ENCODE measurements at places on chromosomes 12 and 14.

DNA sequence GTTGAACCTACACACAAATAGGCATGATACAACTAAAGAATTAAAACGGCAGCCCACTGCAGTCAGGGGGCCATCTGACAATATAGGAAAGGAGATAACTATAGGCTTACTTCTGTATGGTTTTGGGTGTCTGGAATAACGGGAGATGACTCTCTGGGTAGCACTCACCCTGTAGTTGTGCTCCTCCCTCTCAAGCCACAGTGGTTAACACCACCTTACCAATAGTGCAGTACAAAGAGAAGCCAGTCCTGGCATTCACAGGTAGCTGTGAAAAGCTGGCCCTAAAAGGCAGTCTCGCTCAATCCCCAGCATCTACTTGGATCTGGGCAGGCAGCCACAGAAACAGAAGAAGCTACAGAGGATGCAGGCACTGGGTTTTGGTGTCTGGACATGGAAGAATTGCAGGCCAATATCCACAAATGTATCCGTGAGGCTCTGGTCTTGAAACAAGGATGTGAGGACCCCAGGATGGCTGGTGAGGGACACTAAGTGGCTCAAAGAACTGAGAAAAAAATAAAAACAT, 93.0 kb downstream of the DPF3 start:
- DNase-seq = no peak

DNA sequence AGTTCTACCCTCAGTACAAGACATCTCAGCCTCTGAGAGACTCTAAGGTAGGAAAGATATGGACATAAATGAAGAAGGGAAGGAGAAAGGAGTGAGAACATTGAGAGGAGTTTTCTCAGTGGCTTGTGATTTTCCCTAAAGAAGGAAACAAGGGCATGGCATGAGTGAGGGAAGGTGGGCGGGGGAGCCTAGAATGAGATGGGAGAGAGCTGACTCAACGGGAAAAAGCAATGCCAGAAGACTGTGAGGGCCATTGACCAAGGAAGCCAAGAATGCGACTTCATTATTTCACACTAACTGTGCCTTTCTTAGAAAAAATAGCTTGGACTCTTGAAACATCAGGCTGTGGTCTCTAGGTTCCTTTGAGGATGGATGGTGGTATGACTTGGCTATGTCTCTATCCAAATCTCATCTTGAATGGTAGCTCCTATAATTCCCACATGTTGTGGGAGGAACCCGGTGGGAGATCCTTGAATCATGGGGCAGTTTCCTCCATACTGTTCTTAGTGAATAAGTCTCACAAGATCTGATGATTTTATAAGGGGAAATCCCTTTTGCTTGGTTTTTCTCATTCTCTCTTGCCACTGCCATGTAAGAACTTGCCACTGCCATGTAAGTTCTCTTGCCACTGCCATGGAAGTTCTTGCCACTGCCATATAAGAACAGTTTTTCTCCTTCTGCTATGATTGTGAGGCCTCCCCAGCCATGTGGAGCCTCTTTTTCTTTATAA, 279.6 kb downstream of the NUAK1 start:
- no peak for DNase-seq

- DNase-seq = no peak
Observed at GRCh38 chr14:37650356-37651037, 55.1 kb downstream of the TTC6 start.

DNA sequence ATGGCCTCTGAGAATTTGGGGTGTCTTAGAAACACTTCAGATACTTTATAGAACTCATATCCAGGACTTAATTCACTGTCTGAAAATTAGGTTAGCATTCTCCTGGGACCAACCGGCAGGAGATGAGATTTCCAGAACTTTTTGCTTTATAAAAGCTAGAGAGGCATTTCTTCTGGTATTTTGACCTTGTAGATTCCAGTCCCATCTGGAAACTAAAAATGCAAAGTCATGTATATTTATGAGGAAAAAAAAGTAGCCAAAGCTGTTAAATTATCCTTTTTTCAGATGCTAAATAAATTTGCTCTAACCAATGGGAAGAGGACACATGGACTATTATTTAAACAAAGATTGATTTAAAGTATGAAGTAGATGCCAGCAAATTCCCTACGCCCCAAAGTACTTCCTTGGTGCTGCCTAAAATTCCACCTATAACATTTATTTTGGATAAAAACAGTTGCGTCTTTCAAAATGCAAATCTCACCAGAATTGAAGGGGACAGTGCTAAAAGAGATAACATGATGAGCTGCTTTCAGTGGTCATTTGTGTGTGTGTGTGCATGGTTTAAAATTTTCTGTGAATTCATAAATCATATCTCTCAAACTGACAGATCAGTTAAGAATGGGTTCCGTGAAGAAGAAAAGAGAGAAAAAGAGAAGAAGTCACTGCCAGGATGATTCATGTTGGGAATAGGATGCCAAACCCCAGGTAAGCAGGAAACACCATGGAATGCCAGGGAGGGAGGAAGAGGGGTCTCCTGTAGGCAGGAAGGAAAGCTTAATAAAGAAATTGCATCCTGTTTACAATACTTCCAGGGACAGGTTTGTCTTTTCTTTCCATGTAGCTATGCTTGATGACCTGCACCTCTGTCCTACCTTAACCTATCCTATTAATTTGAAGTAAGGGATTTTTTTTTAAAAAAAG, 97.7 kb upstream of the RGS6 start:
- DNase-seq = no peak

GRCh38 chr12:126389961-126390360, 1324.7 kb downstream of the AACS start:
- no peak for DNase-seq

- DNase-seq = peak; percentile 30
Observed at GRCh38 chr12:57844709-57845477, 1.6 kb downstream of the CTDSP2 start.

DNA sequence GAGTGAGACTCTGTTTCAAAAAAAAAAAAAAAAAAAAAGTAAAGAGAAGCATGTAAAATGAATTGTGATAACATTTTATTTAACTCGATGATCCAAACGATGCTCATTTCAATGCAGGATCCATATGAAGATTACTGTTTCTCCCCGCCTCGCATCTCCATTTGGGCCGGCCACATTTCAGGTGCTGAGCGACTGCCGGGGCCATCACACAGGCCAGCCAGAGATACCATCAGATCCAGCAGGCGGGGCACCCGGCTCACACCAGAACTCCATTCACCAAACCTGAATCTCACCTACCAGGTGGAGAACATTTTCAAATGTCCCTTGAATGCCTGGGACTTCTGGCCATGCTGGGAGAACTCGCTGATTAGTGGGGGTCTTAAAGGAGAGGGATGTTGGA, 18.0 kb upstream of the FZD10 start:
- no peak for DNase-seq

GRCh38 chr14:51715742-51716141, 64.0 kb downstream of the FRMD6 start:
- no peak for DNase-seq

- DNase-seq = no peak
Observed at GRCh38 chr12:84955298-84955697, 42.7 kb upstream of the SLC6A15 start.

All from SW 1271 (cell line).